ENCODE measurements at places on chromosomes 7 and 10.

- DNase-seq: peak; percentile 96
These were observed 48.2 kb downstream of the COL26A1 start for GRCh38 chr7:101410743-101411507.

DNA sequence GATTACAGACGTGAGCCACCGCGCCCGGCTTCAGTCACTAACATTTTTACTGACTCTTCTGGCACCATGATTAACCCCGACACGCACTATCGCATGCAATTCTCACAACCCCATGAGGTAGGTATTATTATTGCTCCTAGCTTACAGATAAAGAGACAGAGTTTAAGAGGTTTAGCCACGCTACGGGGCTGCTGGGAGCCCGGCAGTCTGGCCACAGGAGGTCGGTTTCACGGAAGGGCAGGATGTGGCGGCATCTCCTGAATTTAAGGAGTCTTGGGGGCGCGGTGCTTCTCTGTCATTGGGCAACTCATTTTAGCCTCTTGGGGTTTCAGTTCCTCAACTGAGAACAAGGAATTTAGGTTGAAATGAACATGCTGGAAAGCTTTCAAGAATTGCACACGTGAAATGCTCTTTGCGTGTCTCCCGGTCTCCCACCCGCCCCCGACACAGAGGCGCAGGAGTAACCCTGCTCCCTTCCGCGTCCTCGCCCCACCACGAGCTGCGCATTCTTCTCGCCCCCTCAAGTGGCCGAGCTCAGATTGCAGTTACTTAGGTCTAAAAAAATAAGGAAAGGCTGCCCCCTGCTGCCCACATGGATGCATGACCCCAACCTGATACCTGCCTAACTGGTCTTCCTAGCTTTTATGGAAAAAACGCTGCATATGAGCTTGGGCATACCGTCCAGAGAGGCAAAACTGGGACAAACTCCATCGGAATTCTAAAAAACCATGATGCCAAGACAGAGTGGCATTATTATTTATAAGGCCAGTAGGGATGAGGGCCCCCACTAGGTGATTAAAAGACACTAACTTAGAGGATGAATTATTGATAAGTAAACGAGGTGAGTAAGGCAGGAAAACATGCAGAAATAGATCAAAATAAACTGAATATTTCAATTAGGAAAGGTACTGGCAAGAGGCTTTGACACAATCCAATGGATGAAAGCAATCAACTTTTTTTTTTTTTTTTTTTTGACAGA is 12.4 kb downstream of the PRSS2 start:
- peak; percentile 95 for DNase-seq

DNA sequence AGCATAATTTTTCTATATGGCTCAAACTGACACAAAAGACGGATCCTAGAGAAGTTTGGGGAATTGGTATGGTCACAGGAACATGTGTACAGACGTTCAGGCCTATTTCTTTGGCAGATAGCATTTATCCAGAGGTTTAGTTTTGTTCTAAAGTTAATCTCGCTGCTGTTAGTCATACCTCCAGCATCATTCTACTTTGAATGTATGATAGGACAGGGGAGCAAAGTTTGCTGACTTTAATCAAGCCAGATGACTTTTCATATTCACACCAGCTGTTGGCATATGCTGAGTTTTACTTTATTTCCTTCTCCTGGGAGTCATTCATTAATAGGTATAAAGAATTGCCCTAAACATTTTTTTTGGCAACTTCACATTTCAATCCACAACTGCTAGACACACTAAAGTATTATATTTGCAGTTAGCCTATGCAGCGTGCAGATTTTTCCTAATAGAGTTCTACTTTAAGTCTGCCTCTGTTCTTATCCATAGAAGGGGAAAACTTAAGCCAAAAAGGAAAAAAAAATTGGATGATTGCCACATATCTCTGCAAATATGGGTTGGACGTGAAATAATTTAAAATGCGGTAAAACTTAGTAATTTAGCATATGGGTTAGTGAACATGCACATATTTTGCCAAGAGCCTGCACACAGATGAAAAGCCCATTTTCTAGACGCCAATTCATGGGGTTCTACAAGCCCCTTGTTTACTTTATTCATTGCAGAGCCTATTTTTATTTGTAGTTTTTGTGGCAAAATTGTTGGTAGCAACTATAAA is 213.1 kb downstream of the C7orf25 start:
- DNase-seq: no peak

GRCh38 chr10:1150638-1150955 is 94.4 kb downstream of the WDR37 start:
- no peak for DNase-seq

GRCh38 chr10:30456266-30456665 is 22.3 kb downstream of the MAP3K8 start:
- DNase-seq: no peak

GRCh38 chr10:102744374-102745051 is 765 bp downstream of the WBP1L start:
- DNase-seq: no peak

- DNase-seq: no peak
These were observed 516.5 kb downstream of the AUTS2 start for GRCh38 chr7:70114806-70115205.

DNA sequence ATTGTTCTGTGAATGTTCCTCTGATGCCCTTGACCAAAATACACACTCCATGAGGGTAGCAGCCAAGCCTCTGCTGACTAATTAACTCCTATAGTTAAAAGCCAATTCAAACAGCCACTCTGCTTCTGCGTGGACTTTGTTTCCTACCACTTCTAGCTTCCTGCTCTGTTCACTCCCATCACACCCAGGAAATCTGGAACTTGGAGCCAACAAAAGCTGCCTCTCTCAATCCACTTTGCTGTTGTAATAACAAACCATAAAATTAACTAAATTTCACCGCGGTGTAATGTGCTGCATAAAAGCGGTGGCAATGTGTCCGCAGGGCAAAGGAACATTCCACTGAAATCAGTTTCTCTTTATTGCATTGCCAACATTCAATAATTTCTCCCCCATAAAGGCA is 239.5 kb downstream of the PLXNA4 start:
- DNase-seq: no peak

DNA sequence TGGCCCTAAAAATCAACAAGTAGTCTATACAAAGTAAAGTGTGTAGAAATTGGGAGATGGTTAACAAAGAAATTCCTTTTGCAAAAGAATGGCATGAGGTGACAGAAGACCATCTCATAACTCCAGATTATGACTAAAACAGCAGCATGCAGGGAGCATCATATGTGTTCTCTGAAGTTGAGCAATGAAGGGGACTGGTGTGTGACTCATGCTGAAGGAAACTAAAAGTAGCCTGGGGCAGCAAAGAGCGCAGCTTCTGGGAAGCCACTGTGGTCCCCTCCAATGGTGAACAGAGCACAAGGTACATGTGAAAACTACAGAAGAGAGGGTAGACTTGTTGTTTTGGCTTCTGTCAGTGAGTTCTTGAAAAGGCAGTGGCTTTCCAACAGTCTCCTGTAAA is 133.4 kb downstream of the MACC1 start:
- DNase-seq: peak; percentile 73

DNA sequence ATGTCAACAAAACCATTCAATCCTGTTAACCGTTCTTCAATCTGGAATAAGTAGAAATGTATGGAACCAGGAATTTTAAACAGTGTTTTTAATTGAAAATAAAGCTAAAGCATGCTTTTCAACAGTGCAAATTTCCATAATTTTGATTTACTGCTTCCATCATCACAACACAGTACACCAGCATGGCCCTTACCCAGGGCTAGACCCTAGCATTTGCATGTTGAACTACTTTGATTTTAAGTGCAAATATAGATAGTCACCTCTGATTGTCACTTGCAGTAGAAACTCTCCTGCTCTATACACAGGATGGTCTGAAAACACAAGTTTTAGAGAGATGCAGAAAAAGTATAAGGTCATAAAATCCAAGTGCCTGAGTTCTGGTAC is 12.1 kb downstream of the SKIDA1 start:
- no peak for DNase-seq

DNA sequence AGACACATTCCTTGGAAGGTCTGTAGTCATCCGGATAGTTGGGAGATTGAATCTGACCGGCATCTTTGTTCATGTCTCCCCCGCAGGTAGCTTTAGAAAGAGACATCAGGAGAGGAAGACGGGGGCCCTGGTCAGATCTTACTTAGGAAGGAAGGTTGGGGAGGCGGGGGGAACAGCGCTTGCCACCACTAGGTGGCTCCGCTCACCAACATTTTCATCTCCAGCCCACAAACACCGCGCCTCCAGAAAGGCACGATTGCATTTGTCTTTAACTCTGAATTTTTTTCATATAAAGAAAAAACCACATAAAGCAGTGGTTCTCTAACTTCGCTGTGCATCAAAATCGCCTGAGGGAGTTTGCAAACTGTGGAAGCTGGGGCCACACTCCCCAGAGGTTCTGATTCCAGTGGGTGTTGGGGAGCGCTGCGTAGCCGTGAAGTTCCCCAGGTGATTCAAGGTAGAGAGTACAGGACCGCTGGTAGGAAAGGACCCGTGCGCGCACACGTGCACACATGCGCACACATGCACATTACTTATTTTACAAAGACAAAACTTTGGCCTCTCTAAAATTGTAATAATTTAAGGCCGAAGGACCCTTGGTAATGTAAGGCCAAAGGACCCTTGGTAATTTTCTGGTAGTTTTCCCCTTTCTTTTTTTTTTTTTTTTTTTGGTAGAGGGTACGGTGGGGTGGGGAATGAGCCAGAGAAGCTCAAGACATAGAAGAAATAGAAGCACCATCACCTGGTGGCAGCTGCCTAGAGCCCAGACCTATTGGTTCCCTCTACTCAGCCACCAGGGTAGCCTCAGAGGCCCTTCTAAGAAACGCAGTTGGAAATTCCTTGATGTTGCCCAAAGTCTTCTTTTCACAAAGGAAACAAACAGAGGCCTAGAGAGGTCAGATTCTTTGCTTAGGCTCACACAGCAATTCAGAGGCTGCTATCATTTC is 37.4 kb upstream of the OPALIN start:
- DNase-seq: peak; percentile 76

- DNase-seq: no peak
These were observed 75.1 kb downstream of the SHOC2 start for GRCh38 chr10:110994406-110995086.

- no peak for DNase-seq
These were observed 141.7 kb upstream of the PFKP start for GRCh38 chr10:2925631-2926030.

- DNase-seq: no peak
These were observed 44.6 kb downstream of the FGFR2 start for GRCh38 chr10:121553511-121554264.

DNA sequence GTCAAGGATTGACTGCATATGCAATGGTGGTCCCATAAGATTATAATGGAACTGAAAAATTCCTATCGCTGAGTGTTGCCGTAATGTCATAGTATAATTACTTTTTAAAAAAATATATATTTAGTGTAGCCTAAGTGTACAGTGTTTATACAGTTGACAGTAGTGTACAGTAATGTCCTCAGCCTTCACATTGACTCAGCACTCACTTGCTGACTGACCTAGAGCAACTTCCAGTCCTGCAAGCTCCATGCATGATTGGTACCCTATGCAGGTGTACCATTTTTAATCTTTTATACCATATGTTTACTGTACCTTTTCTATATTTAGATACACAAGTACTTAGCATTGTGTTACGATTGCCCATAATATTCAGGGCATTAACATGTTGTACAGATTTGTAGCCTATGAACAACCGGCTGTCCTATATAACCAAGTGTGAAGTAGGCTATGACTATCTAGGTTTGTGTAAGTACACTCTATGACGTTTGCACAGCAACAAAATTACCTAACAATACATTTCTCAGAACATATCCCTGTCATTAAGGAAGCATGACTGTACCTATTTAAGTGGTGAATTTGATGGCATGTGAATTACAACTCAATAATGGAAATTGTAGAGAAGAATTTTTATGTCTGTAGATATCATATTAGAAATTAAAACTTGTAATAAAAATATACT is 40.9 kb downstream of the CCNY start:
- DNase-seq: no peak

- no peak for DNase-seq
These were observed 51.7 kb upstream of the LEP start for GRCh38 chr7:128189231-128189930.

DNA sequence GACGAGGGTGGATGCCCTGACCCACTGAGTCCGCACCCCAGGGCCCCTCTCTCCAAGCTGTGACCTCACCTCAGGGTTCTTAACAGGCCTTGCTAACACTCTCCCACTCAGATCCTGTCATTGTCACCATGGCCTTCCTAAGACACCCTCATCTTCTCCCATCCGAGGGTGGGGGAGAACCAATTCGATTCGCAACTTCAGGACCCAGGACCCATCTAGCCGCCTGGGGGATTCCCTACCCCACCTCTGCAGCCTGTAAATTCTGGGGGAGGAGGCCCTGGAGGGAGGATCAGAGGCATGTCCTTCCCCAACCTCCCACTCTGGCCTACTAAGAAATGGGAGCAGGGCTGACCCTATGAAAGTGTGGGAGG is 17.4 kb downstream of the TRIM8 start:
- DNase-seq: no peak

DNA sequence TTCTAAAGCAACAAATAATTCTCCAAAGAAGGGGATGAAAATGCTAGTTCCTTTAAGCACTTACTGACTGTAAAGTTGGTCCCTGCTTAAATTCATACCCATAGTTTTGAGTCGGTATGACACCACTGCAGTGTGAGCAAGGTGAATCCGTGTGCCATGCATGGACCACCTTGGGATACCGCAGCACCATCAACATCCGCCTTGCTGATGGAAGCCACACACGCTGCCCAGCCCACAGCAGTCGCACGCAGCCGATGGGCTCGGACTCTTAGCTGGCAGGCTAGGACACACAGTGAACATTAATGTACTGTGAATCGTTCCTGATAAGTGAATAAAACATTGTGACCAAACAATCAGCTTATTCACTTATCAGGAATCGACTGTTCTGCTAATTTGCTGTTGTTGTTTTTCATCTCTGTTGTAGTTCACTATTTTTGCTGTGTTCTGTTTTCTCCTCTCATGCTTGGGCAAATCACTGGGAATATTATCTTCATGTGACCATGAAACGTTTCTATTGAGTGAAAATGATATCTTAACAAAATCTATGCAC is 275.5 kb downstream of the USP6NL start:
- DNase-seq: no peak

- DNase-seq: no peak
These were observed 79.2 kb upstream of the FRMD4A start for GRCh38 chr10:14409856-14410458.

DNA sequence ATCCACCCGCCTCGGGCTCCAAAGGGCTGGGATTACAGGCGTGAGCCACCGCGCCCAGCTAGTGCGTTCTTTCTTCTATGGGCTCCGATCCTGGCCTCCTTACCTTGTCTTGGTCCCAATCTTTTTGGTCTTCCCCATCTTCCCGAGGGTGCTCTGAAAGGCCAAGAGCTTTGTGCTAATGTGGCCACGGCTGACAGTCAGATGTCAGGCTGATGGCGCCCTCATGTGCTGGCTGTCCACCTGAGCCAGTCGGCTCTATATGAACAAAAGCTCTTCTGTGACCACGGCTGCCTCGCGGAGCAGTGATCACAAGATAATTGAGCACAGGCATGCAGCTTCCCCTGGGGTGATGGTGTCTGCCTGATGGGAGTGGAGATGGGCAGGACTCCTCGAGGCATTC is 11.0 kb upstream of the AHCYL2 start:
- peak; percentile 84 for DNase-seq

GRCh38 chr10:124047427-124048152 is 45.8 kb downstream of the CHST15 start:
- no peak for DNase-seq

All from mesendoderm (in vitro differentiated cells).